Lower lobe of right lung (tissue), 2 donors: ENCODE measurements at places on chromosomes 2 and 18. TPM values are rescaled to one million over a fixed set of nuclear protein-coding genes. Genes with fewer than 3 reads are reported as not detected.
A peak's percentile ranks its signal among the peaks of the same experiment; 100 is the strongest.

Gene SPIRE1
- total RNA-seq = 42.1 TPM

- DNase-seq = no peak
Measured at GRCh38 chr2:16035747-16036745, 95.7 kb downstream of the MYCN start.

GRCh38 chr2:54558188-54559005 is 102.3 kb downstream of the SPTBN1 start:
- DNase-seq = peak; percentile 82

GRCh38 chr2:83196225-83196624 is 1262.9 kb downstream of the SUCLG1 start:
- DNase-seq = no peak

DNA sequence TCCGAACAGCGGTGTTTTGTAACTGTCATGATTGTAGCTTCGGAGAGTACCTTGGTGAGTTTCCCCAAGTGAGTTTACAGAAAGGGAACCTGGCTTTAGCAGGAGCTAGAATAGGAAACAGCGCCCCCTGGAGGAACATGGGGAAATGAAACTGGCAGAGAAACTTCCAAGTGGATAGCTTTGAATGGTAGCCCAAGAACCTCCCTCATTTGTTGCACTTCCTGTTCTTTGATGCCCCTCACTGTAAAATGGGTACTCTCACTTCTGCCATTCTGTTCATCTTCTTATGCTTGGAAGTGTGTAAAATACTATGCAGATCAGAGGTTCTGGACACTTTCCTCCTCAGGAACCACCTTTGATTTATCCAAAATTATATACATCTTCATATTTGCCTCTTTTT is 36.2 kb downstream of the CHST10 start:
- DNase-seq = peak; percentile 73
